ENCODE measurements at places on chromosomes 11 and 22.

- DNase-seq, result no peak
Observed at GRCh38 chr11:115238086-115238485, 266.1 kb downstream of the CADM1 start.

DNA sequence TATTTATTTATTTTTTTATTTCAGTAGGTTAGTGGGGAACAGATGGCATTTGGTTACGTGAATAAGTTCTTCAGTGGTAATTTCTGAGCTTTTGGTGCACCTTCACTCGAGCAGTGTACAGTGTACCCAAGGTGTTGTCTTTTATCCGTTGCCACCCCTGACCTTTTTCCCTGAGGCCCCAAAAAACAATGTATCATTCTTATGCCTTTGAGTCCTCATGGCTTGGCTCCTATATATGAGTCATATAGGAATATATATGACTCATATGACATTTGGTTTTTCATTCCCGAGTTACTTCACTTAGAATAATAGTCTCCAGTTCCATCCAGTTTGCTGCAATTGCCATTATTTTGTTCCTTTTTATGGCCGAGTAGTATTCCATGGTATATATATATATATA lies 763.9 kb downstream of the NTM start:
- no peak for DNase-seq

GRCh38 chr11:78460471-78460870 lies 42.9 kb upstream of the GAB2 start:
- no peak for DNase-seq

DNA sequence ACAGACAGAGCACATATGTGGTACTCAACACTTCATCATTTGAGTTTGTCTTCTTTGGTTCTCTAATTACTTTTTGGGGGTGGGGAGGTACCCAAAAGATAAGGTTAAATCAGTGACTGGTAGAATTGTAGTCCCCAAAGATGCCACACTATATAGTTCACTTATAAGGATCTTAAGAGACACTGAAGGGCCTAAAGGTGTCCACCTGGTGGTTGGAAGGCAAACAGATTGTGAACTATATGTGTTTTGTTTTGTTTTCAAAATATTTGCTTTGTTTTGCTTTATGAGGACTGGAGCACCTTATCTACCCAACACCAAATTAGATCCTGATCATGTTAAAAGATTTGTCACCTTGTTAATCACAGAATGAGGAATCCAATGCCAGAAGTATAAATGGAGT lies 136.1 kb downstream of the DCDC1 start:
- DNase-seq, result no peak

DNA sequence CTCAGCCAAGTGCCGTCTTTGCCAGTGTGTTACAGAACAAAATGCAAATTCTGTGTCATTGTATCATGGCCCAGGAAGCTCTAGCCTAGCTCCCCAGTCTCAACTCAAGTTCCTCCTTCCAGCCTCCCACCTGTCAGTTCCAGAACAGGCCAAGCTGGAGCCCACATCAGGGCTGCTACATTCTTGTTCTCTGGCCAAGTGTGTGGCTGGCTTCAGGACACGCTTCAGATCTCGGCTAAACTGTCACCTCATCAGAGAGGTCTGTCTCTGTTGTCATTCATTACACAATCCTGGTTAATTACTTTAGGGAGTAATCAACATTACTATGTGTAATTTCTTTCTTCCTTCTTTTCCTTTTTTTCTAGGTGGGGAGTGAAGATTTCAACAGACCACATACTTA lies 347.0 kb upstream of the SYN3 start:
- no peak for DNase-seq

DNA sequence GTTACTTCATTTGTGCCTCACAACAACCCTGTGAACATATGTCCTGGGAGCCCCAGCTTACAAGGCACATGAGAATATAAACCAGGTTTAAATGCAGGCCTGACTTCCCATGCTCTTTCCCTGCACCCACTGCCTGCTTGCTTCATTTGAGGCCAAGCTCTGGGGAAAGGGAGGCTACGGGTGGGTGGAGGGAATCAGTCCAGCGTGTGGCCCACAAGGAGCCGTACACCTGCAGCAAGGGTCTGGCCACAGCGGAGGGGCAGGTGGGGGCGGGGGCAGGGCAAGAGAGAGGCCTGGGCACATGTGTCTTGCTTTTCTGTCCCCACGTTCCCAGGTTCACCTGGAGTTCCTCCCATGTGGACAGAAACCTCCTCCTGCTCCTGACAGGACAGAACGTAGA lies 26.2 kb downstream of the FAM83F start:
- no peak for DNase-seq

GRCh38 chr11:134100171-134100570 lies 31.3 kb downstream of the JAM3 start:
- no peak for DNase-seq

- no peak for DNase-seq
Observed at GRCh38 chr11:116311206-116311605, 461.6 kb downstream of the BUD13 start.

GRCh38 chr22:48343461-48343860 lies 1484.2 kb downstream of the BRD1 start:
- DNase-seq, result no peak

DNA sequence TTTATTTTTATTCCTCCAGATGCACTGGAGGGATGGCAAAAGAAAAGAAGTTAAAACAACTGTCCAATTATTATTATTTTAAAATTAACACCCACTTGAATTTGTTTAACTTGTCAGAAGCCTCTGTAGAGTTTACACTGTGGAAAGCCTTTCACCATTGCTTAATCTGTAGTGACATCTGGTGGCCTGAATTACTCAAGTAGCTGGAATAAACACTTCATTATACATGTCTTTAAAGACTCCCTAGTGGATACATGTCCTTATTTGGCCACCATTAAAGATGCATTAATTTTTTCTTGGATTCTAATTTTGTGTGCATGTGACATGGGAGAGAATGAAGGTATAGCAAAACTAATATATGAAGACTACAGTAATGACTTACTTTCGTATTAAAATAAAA lies 1496.5 kb downstream of the FAM181B start:
- DNase-seq, result peak; percentile 44

DNA sequence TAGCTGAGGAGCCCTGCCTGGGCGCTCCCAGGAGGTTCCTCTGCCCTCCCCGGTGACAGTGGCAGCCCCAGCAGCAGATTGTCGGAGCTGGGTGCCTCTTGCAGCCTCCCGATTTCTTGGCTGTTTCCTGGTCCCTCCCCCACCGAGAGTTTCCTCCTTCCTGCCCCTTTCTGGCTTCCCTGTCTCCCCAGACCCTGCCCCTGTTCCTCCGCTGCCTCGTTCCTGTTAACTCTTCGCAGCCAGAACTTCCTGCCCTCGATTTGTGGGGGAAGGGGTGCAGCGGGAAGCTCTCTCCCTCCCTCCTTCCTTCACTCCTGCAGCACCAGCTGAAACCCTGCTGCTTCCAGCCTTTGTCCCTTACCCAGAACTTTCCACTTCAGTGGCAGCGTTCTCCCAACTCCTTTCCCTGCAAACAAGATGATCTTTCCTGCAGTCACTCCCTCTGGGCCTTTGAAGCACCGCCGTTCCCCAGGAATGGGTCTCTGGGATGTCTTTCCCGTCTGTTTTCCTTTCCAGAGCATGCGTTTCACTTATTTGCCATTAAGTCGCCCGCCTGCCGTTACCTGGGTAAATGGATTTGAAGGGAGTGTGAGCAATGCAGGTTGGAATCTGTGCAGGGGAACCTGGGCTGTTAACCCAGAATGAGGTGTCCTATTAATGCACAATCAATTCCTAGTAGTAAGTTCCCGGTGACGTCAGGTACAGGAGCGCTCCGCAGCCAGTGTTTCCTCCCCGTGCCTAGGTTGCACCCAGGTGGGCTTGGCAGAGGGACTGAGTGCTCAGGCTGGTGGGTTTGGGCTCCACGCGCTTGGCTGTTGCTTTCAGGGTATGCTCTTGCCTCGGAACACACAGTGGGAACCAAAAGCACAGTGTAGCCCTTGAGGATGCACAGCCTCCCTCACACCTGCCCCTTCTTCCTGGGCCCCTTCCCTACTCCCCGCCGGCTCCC lies 4.3 kb downstream of the GRK2 start:
- DNase-seq, result peak; percentile 47

DNA sequence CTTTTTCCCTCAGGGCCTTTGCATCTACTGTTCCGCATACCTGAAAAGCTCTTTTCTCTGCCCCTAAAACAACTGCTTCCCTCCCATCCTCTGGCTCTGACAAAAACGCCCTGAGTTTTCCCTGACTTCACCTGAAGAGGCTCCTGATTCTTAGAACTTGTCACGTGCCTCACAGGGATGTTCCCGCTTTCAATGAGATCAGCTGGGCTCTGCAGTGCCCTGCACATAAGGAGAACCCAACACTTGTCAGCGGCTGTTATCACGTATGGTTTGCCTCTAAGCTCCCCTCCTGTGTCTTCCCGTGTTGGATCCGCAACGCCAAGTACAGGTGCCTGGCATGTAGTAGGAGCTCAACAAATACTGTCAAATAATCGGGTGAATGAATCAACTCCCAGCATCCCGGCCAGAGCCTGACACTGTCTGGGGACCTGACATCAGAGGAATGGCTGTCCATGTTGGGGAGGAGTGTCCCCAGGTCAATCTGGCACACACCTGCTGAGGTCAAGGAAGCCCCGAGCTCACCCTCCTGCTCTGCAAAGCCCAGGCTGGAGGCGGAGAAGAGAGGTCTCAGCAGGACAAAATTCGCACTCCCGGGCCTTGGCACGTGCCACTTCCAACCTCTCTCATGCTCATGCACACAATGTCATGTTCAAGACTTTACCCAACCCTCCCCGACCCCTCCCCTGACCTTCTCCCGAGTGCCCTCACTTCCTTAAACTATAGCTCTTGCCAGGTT lies 4.2 kb upstream of the GRK2 start:
- DNase-seq, result no peak

GRCh38 chr11:117421041-117421440 lies 93.4 kb downstream of the CEP164 start:
- no peak for DNase-seq

DNA sequence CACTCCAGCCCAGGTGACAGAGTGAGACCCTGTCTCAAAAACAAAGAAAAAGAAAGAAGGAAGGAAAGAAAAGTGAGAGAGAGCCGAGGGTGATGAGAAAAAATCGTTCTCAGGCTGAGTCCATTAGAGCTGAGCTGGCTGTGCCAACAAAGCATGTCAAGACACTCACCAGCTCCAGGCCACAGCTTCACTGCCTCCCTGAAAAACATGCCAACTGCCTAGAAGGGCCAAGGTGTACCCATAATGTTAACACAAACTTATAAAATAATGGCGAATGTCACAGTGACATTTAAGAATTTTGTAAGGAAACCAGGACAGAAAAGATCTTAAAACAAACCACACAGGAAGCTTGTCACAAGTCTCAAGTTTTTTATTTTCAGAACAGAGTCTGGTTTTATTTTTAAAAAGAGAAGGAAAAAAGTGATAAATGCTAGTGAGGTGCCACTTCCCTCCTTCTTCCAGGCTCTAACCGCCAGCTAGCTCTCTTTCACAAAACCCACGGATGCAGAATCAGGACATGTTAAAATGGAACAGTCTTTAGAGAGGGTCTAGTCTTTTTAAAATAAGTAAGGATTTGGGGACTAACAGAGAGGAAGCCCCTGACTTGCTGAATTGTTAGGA lies 5.1 kb downstream of the TMEM121B start:
- peak; percentile 26 for DNase-seq

DNA sequence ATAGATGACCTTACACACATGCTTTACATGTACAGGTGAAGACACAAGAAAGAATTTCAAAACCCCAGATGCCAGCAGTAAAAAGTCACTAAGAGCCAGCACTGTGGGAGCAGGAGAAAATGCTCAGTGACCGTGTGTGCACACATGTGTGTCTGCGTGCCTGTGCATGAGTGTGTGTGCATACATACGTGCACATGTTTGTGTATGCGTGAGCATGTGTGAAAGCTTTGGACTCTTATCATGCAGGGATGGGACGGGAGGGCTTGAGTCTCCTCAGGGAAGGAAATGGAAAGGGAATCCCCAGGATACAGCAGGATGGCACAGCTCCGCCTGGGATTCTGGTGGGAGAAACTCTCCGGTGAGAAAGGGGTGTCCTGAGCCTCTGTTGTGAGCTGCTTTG lies 121.5 kb upstream of the B3GAT1 start:
- no peak for DNase-seq

- DNase-seq, result no peak
Observed at GRCh38 chr11:77267962-77268361, 33.5 kb downstream of the GDPD4 start.

- peak; percentile 61 for DNase-seq
Observed at GRCh38 chr11:122523846-122524805, 131.4 kb upstream of the UBASH3B start.

GRCh38 chr11:3175194-3175593 lies 10.1 kb upstream of the OSBPL5 start:
- DNase-seq, result no peak

- DNase-seq, result no peak
Observed at GRCh38 chr11:36253238-36253637, 36.0 kb downstream of the COMMD9 start.

DNA sequence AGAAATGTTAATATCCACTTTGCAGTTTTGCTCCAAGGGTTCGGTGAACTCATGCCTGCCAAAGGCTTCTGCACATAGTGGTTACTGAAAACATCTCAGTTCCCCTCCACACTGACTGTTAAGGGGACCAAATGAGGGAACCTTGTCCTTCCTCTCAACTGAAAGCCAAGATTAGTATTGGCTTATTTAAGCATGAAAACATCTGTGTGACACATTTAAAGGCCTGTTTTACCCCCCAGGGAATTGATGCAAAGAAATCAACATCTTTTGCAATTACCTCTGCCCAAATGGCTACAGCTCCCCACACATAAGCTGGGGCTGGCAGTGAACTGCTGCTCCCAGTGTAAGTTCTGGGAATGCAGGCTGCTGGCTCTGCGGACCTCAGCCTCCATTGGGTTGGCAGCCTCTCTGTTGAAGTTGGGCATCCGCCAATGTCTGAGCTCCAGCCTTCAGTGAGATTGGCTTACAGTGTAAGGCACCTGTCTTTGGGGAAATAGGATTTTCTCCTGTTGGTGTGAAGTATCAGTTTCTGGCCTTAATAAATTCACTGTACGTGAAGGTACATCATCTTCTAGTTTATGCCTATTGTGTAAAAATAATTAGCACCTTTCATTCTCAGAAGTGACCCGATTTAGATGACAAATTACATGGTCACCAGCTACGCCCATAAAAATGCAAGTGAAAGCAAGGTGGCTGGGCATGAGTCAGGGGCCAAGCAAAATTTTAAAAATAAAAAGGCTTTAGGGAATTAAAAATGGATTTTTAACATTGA lies 213.4 kb upstream of the SYN3 start:
- no peak for DNase-seq

GRCh38 chr22:40114411-40114810 lies 63.3 kb upstream of the TNRC6B start:
- DNase-seq, result no peak

DNA sequence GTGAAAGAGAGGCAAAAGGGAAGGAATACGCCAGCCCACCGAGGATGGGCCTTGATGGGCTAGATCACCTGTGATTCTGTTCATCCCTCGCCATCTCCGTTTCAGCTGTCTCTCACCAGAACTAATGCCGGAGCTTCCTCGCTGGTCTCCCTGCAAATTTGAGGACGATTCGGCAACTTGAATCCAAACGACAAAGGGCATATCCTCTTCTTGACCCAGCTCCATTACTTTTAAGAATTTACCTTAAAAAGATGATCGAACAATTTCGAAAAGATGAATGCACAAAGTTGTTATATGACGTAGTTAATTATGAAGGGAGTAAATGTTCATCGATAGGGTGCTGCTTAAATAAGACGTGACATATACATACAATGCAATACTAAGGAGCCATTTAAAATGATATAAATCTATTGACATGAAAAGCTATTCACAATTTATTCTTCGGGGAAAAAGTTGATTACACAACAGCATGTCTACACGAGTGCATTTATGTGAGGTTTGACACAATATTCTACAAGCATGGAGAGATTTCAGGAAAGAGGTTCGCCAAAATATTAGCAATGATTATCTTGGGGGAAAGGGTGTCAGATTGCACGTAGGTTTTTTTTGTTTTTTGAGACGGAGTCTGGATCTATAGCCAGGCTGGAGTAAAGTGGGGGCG lies 937 bp upstream of the FAM168A start:
- DNase-seq, result no peak

All from suppressor macrophage treated with lipopolysaccharide for 1 hour (primary cell).